ENCODE measurements at places on chromosomes 6 and 20.

DNA sequence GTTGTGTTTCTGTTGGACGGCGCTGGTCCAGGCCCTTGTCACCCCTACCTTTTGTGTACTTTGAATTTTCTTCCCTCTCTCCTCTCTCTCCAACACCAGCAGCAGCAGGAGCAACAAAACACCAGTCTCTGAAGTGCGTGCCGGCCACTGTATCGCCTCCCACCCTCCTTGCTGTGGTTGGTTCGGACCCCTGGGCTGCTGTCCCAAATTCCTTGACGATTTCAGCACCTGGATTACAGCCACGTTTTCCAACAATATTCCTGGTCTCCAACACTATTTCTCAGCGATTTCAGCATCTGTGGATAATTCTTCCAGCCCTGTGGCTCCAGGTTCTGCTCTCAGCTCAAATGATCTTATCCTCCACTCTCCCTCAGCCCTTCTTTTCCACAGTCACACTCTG is 11.8 kb downstream of the MAS1 start:
- peaks cover 12% of the 10 kb centered on the region for H3K4me1 ChIP-seq
- no peaks in the 10 kb centered on the region for H3K36me3 ChIP-seq
- no peak overlapping the region for H3K27ac ChIP-seq
- H3K27me3 ChIP-seq, result no peaks in the 10 kb centered on the region
- no peak for DNase-seq

DNA sequence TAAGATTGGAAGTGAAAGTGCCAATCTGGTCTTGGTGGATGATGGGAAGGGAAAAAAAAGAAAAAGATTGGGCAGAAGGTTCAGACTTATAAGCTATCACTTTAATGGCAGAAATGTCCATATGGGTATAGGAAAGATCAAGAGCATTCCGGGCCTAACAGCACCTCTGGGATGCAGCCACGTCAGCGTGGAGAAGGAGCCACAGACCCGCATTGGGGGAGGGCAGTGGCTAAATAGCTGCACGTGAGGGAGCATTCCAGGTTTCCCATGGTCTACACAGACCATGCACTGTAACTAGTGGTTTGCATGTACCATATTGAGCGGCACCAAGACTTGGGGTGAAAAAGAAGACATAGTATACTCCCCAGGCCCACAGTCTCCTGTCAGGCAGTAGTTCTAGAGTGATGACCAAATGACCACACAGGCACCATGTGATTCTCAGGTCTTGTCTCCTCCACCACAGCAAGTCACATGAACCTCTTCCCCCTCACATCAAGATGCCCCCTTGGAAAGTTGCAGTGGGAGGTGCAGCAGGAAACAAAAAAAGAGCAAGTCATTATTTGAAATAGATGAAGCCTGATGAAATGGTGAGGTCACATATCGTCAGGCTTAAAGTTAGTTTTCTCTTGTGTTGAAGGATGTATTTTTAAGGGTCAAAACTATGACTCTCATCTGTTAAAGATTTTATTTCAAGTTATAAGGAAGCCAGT is 94.4 kb upstream of the TNFAIP3 start:
- peaks cover 25% of the 10 kb centered on the region for H3K4me1 ChIP-seq
- no peak for DNase-seq
- no peak overlapping the region for H3K27ac ChIP-seq
- H3K36me3 ChIP-seq, result no peaks in the 10 kb centered on the region

DNA sequence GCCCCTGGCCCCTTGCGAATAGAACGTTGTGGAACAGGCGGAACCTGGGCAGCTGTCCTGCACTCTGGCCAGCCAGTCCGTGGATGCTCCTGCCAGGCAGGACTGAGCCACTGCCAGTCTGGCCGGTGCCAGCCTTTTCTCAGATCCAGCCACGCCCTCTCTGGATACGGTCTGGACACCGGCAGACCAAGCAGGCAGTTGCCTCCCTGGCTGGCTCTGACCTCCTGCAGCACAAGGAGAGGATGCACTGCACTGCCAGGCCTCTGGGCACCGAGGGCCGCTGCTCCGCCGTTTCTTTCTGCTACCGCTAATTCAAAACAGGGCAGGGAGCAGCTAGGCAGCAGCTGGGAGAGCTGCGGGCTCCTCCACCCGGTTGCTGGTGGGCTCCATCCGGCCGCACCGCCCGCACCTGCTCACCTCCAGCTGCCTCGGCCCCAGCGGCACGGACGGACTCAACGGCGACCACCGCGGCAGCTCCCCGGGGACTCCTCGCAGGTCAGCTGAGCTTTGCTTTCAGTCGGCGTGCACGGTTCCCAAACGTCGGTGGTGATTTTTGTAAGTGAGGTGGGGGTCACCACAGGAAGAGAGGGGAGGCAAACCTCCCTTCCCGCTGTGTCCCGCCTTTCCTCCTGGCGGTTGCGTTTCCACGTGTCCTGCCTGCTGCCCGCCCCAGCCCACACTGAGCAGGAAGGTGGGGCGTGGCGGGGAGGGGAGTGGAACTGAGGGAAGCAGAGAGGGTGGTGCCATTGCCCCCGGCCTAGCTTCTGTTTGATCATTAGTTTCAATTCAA is 30.3 kb upstream of the AFDN start:
- H3K27ac ChIP-seq, result no peak overlapping the region
- peaks cover 5% of the 10 kb centered on the region for H3K4me1 ChIP-seq
- DNase-seq, result no peak

DNA sequence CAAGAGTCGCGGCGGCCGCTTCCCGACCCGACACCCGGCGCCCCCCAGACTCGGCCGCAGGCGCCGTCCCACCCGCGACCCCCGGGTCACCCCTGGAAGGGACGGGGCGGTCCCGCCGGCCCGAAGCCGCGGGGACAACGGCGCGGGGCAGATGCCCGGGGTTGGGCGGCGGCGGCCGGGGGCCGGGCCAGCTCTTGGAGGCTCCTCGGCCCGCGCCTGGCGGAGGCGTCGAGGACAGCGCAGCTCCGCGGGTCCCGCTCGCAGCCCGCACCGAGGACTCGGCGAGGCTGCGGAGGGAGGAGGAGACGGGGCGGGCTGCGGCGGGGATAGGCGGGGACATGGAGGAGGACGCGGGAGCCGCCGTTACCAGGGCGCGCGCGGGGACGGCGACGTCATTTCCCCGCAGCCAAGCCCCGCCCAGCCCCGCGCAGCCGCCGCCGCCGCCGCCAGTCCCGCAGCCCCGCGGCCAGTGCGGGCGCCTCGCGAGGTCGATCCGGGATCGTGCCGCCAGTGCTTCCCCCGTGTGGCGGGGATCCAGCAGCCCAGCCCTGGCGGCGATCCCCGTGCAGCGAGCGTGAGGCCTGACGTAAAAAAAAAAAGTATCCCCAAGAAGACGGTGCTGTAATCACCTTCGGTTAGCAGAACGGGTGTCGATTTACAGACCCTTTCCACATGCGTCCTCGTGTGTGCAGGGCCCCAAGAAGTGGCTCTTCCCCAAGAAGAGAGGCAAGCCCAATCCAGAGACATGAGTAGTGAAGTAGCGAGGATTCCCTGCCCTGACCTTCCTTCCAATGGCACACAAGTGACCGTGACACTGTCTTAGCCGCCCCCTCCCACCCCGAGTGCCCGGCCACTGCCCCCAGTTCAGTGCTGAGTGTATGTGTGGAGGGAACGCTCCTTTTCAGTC is at the start of gene FAM184A:
Gene FAM184A, minus strand, starts transcription at position 289 of the 907 bp plus-strand sequence. CDS start 365 bp downstream, outside the sequence.
- H3K27me3 ChIP-seq, result peaks cover 17% of the 10 kb centered on the region
- no peaks in the 10 kb centered on the region for H3K4me1 ChIP-seq
- H3K27ac ChIP-seq, result no peak within 1 kb of the TSS
- peak; percentile 51 for DNase-seq

GRCh38 chr20:61394088-61394799 is 142.2 kb downstream of the CDH4 start:
- no peaks in the 10 kb centered on the region for H3K27me3 ChIP-seq
- H3K36me3 ChIP-seq, result no peaks in the 10 kb centered on the region
- H3K4me3 ChIP-seq, result no peak overlapping the region
- no peak overlapping the region for H3K27ac ChIP-seq
- peaks cover 11% of the 10 kb centered on the region for H3K4me1 ChIP-seq
- DNase-seq, result peak; percentile 73
